GM12878 (cell line): ENCODE measurements at places on chromosomes 6 and 20.

- DNase-seq, result no peak
Measured at GRCh38 chr6:105873211-105873704, 212.9 kb upstream of the PRDM1 start.

DNA sequence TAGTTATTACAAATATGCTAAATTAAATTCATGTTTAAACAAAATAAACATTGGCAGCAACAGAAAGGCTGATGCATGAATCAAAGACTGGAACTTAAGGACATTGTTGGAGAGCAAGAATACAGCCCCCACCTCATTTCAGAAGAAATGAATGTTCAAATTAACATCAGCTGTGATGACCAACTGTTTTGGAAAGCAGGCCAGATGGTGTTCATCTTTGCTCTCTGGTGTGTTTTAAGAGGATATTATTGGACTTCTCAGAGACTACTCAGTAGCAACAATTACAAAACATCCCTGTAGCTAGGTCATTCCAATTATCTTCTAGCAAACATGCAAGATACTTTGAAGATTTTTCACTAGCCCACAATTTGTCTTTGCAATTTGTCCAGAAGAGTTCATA lies 118.6 kb upstream of the DOK5 start:
- DNase-seq, result no peak

- no peak for DNase-seq
Measured at GRCh38 chr6:71410681-71411080, 122.1 kb downstream of the OGFRL1 start.

DNA sequence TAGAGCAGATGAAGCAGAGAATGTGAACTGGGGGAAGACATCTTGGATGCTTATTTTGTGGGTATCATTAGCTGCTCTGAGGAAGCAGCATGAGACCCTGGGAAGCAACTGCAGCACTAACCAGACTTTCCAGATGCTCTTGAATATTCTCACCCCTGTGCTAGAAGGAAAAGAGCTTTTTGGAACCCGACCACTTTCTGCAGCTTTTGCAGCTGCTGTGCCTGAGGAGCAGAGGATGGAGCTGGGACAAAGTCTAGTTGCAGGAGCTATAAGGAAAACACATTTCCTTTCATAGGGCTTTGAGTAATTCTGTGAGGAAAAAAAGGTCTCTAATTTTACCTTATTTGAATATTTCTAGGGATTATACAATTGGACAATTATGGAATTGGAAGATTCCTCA lies 369.7 kb downstream of the CD109 start:
- DNase-seq, result no peak

DNA sequence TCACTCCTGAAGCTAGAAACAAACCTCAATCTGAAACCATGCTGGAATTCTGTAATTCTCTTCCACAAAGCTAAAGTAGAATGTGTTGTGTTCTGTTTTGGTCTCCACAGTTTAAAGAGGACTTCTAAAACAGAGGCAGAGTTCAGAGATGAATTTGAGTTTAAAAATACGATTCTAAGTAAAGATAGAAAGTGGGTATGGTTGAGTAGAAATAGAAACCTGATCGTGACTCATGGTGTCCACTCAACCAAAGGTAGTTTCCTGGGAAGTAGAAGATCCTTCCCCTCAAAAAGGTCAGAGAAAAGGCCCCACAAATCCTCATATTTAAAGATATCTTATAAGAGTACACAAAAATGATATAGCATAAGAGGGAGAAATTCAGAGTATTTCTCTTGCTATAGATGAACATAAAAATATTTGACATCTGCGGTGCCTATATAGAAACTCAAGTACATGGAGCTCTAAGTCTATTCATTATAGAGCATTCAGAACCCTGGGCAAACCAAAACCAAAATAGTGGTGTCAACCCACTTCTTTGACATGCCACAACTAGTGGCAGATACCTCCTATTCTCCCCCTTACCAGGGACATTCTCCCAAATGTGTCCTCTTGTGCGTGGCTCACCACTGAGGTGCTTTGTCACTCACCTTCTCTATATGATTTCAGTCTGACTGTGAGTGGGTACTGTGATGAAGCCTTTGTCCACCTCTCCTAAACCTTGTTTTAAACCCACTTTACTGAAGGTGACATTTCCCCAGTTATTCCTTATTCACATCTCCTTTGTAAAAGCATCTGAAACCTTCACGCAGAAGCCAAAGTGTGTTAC lies 84.5 kb downstream of the PLCB1 start:
- no peak for DNase-seq

GRCh38 chr6:108250240-108250866 lies 10.5 kb downstream of the SNX3 start:
- no peak for DNase-seq

GRCh38 chr6:5552243-5552642 lies 290.9 kb downstream of the FARS2 start:
- DNase-seq, result no peak

GRCh38 chr20:49446808-49447207 lies 35.7 kb downstream of the KCNB1 start:
- DNase-seq, result no peak

DNA sequence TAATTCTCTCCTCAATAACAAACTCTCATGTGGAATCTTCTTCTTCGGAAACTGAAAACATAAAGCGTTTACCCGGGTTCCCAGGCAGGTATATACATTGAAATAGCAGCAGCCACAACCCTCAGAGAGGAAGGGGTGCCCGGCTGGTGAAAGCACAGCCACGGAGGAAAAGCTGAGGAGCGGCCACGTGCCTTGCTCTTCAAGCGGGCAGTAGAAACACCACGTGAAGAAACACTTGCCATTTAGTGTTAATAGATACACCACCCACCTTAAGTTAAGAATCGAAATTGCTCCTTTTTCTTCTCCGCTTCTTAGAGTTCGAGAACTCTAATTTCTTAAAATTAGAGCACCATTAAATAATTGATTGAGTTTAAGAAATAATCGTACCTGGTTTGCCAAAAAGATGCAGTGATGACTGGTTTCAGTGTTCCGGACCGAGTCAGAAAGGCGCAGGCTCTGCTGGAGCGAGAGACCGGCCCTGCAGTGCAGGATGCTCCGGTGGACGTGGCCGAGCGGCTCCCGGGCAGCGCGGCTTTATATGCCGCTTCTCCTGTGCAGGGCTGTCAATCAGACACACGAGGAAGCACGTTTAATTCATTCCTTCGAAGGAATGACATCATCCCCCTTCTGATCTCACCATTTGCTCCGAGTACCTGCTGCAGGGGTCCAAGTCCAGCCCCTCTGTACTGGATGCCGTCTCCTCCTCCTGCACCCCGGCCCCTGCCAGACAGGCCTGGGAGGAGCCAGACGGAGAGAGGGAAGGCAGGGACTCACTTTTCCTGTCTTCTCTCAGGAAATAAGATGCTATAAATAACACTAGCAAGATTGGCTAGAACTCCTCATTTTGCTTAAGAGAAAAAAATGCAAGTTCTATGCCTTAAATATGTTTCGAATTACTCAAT lies at the start of gene THBS2:
TSS of gene THBS2 (minus strand) at position 510 of the 902 bp plus-strand sequence. CDS start 3,062 bp downstream, outside the sequence.
- DNase-seq, result no peak
